ENCODE measurements at places on chromosomes 16 and 17.

DNA sequence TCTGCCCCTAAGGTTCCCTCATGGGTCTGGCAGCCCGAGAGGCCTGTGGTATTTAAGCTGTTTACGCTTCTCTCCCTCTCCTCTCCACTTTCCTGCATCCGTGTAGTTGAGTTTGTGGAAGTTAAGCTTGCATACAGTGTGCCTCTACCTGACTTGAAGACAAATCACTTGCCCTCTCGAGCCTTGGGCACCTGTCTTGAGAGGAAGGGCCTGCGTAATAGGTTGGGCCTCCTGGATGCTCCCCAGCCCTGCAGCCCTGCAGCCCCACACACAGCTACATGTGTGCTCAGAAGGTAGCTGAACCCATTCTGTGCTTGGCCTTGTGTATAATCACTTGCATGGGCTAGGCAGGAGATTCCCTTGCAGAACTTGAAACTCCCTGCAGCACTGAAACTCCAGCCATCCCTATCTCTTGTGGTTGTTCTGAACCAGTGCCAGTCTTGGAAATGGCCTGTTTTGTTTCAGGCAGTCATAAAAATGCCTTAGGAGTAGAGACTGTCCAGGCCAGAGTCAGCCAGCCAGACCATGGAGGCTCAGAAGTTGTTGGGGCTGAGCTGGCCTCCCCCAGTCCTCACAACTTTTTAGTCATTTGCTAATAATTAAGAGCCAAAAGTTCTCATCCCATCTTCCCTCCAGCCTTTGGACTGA, 134.6 kb downstream of the CLEC16A start:
- DNase-seq = no peak

DNA sequence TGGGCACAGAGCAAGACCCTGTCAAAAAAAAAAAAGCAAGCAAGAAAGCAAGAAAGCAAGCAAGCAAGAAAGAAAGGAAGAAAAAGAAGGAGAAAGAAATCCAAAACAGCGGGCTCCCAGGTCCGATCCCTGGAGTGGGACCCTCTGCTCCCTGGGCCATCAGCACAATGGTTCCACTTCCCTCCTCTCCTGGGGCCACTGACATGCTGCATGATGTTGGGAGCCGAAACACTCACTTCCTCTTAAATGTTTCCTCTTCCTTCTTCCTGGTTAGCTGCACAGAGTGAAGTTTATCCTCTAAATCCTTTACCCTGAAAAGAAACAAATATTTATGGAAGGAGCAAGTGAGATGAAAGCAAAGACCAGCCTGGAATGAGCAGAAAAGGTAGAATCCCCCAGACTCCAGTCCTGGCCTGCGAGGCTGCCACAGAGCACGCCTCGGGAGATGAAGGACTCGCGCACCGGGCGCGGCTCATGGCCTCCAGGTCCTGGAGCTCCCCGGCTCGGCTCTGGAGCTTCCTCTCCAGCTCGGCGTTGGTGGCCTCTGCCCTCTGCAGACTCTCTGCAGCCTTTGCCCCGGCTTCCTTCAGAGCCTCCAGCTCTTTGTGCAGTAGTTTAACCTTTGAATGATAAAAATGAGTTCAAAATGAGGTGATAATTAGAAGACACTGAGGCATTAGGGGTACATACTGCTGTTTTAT, 19.0 kb downstream of the CCDC57 start:
- DNase-seq = no peak

DNA sequence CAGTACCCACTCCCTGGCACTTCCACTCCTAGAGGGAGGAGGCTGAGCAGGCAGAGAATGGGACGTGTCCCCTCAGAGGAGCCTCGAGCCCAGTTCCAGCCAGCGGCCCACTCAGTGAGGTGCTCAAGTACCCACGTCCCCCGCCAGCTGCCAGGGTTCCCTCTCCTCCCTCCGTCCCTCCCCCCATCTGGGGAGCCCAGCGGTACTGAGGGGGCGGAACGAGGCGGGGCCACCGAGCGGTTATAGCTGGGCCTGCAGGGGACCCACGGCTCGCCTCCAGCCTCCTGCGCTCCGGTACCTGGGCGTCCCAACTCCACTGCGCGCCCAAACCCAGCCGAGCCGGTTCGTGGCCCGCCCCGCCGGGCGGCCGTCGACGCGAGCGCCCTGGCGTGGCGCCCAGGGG, at the start of gene NPW:
TSS of gene NPW (plus strand) at position 268 of the 403 bp plus-strand sequence.
- DNase-seq = no peak

- DNase-seq = no peak
These were observed 4.5 kb upstream of the ACSF3 start for GRCh38 chr16:89089120-89089519.
